Glutamatergic neuron (in vitro differentiated cells): ENCODE measurements at places on chromosomes 1 and 21.

GRCh38 chr1:150302902-150303301, 9.2 kb downstream of the MRPS21 start:
- DNase-seq = no peak

DNA sequence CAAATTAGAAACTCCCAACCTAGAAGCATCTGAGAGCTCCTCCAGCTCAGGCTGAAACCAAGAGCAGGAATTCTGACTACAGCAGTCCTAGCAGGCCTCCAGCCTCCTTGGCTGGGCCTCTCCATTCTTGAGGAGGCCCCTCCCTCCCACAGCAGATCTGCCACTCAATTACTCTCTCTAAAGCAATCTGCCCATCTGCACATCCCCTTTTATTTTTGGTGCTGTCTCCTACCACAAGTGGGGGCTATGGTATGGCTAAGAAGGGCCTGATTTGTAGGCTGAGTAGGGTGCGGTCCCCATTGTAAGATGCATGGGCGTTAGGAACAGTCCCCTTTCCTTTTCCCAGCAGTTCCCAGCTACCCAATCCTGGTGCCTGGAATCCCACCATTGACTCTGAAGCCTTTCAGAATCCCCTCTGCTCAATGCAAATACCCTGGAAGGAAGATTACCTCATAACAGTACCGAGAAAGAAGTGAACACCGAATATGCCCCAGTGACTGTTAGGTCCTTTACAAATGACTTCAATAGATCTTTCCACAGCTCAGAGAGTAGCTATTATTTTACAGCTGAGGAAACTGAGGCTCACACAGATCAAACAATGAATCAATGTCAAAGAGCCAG, 11.6 kb upstream of the TTC39A start:
- no peak for DNase-seq

GRCh38 chr1:21655259-21655658, 13.9 kb downstream of the RAP1GAP start:
- no peak for DNase-seq

DNA sequence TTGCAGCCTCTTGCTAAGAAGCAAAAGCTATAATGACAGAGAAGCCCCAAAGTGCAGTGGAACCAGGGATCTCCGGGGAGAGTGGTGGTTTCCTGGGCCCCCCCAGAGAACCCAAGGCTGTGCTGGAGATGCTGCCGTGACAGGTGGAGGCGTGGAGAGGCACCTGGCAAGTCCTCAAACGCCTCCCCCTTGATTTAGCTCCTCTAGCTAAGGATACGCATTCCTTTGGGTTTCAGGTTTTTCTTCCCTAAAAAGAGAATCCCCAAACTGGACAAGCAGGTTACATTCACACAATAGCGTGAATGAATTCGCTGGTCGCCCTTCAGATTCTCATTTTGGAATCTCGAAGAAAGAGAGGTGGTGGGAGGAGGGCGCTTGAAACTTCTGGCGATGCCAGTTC, 853 bp upstream of the ATP1A1 start:
- no peak for DNase-seq

- DNase-seq = no peak
Observed at GRCh38 chr1:93051961-93052360, 27.1 kb upstream of the MTF2 start.

DNA sequence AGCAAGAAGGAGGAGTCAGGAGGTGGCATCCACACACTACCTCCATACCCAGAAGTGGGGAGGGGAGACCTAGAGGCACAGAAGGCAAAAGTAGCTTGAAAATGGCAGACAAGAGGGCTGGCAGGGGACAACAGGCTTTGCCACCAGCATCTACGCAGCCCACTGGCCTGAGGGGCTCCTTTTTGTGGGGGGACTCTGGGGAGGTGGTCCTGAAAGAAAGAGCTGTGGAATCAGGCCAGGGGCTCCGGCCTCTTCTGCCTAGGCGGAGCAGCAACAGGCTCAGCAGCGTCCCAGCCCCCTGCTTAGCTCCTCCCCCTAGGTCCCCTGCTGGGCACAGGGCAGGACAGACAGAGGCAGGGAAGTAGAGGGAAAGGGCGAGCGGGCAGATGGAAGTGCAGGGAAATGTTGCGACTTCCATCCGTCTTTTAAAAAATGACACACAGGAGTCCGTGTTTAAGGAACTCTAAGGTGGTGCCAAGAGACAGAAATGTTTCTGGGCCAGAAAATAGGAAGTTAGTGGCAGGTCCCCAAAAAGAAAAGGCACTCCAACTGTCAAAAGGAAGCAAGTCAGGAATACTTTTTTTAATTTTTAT, 10.0 kb upstream of the LEFTY2 start:
- DNase-seq = no peak

- DNase-seq = no peak
Observed at GRCh38 chr1:54557671-54558355, 9.8 kb downstream of the ACOT11 start.

DNA sequence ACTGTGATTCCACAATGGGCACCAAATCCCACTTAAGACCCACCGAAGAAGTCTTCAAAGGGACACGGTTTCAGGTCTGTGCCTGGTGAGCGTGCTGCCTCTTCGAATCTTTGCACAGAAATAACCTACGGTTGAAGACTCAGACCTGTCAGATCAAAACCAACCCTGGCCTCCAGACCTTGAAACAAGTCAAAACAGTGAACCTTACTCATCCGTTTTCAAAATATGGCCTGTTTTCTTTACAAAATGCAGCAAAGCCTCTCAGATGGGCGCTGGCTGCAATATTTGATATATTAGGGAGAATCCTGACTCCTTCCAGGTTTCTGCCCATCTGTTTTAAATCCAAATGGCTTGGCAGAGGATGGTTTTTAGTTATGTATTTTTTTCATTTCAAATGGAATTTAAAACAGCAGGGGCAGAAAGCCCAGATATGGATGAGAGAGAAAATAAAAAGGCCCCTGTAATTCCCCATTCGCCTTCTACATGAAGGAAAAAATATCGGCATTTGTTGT, 14.0 kb downstream of the JUN start:
- no peak for DNase-seq

- DNase-seq = peak; percentile 82
Observed at GRCh38 chr1:7953850-7954609, 7.5 kb upstream of the PARK7 start.

DNA sequence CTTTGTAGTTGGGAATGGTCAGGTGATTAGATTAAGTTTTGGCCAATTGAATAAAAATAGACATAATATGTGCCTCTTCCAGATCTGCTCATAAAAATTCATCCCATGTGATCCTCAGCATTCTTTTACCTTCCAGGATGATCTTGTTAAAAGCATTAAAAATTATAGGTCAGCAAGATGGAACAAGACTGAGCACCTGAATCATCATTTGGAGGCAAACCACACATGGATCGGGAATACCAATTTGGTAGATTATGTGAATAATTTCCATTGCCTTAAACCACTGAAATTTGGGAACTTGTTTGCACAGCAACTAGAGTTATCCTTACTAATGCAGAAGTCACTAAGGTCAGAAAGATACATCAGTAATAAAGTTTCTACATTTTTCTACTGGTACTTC, 681.4 kb upstream of the ADGRL2 start:
- DNase-seq = no peak

DNA sequence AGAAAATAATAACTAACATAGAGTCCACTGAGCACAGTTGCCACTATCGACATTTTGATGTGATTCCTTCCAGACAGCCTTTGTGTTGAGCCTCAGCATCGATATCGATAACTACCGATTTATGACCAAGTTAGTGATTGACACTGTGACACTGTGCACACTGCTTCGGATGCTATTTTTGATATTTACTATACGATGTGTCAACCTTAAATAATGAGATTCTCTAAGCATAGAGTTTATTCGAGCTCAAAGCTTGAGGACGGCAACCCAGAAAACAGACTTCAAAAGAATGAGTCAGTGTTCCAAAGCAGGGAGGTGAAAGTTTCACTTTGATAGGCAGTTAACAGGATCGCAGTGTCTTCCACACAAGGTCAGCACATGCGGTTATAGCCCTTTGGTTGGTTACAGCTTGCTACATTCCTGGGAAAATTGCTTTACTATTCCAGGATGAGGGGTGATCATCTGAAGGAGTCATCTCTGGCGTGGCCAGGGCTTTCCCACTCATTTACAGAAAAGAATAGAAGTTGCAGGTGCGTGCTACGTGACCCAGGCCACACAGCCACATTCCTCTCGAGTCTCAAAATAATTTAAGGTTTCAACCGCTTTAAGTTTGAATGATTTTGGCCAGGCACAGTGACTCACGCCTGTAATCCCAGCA, 53.6 kb upstream of the EFHD2 start:
- no peak for DNase-seq

DNA sequence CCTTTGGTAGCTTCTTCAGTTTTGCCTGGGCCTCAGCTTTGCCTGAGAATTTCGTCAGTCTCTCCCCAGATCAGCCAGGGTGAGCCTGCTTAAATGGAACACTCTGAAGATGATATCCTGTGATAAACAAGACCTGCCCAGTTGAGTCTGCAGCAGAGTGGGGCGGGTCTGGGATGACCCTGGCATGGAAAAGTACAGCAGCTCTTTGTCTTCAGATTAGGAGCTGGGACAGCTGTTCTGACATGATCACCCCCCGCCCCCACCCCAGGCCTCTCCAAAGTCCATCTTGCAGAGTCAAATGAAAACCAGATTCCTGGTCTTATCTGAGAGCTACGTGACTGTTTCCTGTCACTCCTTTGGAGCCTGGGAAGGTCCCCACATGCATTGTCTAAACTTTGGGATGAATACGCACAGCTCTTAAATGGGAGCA, 2.2 kb upstream of the TMEM51 start:
- no peak for DNase-seq

- no peak for DNase-seq
Observed at GRCh38 chr1:162206749-162207635, 137.5 kb downstream of the NOS1AP start.

GRCh38 chr1:168218658-168219057, 7.1 kb upstream of the SFT2D2 start:
- no peak for DNase-seq

DNA sequence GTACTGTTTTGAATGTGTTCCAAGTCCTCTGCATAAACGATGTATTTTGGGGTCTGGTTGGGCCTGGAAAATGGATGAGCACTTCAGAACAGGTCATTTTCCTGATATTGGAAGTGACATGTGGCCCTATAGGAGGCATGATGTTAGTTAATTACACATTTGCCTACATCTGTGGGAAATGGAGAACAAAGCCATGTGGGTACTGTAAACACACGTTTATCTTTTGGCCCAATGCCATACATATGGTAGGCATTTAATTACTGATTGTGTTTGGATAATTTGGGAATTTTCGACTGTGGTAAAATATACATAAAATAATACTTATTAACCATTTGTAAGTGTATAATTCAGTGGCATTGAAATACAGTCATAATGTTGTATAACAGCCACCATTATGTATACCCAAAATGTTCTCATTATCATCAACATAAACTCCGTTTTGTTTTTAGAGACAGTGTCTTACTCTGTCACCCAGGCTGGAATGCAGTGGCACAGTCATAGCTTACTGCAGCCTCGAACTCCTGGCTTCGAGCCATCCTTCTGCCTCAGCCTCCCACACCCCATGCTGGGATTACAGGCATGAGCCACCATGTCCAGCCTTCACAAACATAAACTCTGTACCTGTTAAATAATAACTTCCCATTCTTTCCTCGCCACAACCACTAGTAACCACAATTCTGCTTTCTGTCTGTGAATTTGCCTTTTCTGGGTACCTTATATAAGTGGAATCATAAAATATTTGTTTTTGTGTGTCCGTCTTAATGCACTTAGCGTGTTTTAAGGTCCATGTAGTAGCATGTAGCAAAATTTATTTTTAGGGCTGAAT, 11.9 kb upstream of the RNPEP start:
- no peak for DNase-seq

- no peak for DNase-seq
Observed at GRCh38 chr1:166063701-166064100, 103.1 kb downstream of the FAM78B start.

GRCh38 chr1:187787736-187788135, 959.0 kb downstream of the PLA2G4A start:
- no peak for DNase-seq

DNA sequence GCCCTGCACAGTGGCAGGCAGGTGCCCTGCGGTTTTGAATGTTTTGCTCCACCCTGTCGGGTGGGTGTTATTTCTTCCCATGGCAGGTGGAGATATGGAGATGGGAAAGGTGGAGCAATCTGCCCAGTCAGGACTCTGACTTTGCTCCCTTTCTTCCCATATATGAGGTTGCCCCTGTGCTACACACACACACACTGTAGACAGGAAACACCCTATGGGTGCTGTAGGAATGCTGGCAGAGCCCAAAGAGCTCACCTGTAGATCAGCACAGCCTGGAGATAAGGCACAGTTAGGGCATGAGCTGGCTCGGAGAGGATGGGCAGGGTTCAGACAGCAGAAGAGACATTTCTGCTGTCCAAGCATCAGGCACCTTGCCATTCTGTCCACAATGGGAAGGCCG, 246.0 kb upstream of the AJAP1 start:
- DNase-seq = no peak

DNA sequence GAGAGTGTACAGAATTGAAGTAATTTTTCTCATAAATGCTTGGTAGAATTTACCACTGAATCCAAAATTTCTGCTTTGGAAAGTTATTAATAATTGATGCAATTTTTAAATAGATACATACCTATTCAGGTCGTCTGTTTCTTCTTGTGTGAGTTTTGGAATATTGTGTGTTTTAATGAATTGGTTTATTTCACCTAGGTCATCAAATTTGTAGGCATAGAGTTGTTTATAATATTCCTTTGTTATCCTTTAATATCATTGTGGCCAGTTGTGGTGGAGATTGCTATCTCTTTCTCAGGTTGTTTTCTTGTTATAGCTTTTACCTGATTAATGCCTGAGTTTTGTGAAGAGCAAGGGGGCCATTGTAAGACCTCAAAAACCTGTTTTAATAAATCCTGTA, 93.5 kb downstream of the SYT14 start:
- no peak for DNase-seq

- no peak for DNase-seq
Observed at GRCh38 chr1:70504821-70505193, 93.7 kb downstream of the CTH start.

DNA sequence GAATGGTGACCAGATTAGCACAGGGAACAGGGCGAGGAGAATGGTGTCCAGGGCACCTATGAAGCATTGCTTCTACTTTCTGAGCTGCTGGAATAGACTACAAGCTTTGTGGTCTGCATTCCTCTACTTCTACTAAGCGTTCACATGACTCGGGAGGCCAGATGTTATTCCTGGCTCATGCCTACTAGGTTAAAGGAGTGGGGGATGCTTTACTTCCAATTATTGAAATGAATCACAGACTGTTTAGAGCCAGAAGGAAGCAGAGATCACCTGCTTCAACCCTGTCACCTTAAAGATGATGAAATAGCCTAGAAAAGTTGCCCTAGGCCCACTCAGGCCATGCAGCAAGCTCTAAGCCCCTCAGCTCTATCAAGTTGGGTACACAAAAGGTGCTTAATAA, 633.5 kb downstream of the KIF26B start:
- no peak for DNase-seq
